Placental epithelial cell (primary cell): ENCODE measurements at places on chromosomes 16 and 17. TPM values are rescaled to one million over a fixed set of nuclear protein-coding genes. Genes with fewer than 3 reads are reported as not detected.

The CPHXL gene
- total RNA-seq: not detected in 2 replicates

The RBFOX1 gene
- not detected in 2 replicates for total RNA-seq

The PROCA1 gene
- 0.22 and 6.7 TPM in 2 replicates for total RNA-seq

The NOTUM gene
- not detected in 2 replicates for total RNA-seq

The NPIPB2 gene
- 4.9 and 7.5 TPM in 2 replicates for total RNA-seq

The KRTAP4-5 gene
- not detected in 2 replicates for total RNA-seq

The AOC2 gene
- 0.79 and 1.1 TPM in 2 replicates for total RNA-seq

The MYADML2 gene
- total RNA-seq: not detected in 2 replicates

The GCGR gene
- not detected in 2 replicates for total RNA-seq

The PYCARD gene
- total RNA-seq: 51.5 and 95.4 TPM in 2 replicates

The AIPL1 gene
- total RNA-seq: not detected in 2 replicates

The MYH3 gene
- 0.65 and 1.6 TPM in 2 replicates for total RNA-seq

The TBC1D26 gene
- total RNA-seq: 0.65 and 1.2 TPM in 2 replicates

The ERBB2 gene
- total RNA-seq: 123 and 217 TPM in 2 replicates
